ENCODE measurements at places on chromosomes 13 and 19.

GRCh38 chr19:6236310-6237291 is 43.2 kb downstream of the MLLT1 start:
- no peak for DNase-seq

DNA sequence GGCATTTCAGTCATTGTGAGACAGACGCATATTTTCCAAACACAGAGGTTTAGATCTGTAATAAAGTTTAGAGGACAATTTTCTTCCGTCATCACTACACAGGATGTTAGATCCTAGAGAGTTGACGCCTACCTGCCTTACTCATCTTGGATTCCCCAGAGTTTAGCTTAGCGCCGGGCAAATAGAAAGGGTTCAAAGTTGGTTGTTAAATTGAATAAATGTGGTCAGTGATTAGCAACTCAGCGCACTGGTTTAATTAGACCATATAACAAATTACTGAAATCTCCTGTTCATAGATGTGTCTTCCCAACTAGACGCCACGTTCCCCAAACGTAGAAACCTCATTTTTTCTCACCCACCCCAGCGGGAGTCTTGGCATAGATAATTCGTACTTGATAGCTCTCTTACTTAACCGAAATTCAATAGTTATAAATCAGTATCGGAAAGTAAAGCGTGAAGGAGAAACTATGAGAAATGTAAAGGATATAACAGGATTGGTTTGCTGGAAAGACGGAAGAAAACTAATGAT is 726 bp upstream of the UFM1 start:
- DNase-seq: peak; percentile 42

DNA sequence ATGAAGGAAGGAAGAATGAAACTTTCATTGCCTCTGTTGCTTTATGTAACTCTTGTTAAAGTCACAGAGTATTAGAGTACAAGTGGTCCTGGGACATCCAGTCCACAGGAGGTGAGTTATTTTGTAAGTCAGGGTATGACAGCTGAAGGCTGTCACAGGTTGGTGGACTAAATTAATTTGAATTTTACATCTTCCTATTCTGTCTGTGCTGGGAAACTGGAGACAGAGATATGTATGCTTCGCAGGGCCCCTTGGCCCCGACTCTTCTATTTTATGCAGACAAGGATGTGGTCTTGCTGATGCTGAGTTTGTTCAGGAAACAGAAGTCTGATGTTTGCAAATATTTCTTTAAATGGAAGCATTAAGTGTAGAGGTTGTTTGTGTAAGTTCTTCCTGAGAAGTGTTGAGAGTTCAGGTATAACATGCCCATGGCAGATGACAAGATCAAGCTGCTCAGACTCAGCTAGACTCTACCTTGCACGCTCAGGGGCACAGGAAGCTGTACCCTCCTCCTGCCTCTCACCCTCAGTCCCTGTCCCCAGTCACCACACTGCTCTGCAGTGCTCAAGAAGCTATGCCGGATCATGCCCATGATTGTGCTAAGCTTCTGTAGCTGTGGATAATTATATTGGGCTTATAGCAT is 23.4 kb downstream of the RASL11A start:
- no peak for DNase-seq

DNA sequence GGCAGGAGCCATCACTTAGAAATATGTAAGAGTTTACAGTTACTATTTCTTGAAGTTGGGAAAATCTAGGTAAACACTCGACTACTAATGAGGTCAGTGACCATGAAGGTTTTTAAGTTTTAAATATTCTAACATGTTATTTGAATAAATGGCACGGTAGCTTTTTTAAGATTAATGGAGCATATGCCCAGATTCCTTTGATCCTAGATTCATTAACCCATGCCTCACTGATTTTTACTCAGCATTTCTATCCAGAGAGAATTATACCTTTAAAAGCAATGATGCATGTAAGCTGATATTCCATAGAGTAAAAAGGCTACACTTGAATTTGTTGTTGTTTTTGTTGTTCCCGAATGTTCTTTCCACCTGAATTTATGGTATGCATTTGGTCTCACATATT is 541.4 kb downstream of the DACH1 start:
- no peak for DNase-seq

DNA sequence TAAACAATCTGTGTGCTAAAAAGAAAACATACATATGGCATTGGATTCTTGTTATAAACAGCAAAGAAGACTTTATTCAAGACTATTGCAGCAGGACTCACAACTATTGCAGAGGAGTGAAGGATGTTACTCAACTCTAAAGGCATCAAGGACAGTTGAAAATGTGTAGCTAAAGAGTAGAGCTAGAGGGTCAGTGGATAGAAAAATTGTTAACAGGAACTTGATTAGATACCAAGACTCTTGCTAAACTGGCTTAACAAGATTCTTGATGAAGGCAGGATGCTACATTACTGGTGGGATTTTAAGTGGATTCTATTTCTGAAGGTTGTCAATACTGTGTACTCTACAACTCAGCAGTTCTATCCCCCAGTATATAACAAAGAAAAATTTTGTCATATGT is 1183.3 kb downstream of the SLITRK1 start:
- DNase-seq: no peak

- DNase-seq: no peak
Measured at GRCh38 chr13:93230261-93230855, 3.8 kb downstream of the GPC6 start.

DNA sequence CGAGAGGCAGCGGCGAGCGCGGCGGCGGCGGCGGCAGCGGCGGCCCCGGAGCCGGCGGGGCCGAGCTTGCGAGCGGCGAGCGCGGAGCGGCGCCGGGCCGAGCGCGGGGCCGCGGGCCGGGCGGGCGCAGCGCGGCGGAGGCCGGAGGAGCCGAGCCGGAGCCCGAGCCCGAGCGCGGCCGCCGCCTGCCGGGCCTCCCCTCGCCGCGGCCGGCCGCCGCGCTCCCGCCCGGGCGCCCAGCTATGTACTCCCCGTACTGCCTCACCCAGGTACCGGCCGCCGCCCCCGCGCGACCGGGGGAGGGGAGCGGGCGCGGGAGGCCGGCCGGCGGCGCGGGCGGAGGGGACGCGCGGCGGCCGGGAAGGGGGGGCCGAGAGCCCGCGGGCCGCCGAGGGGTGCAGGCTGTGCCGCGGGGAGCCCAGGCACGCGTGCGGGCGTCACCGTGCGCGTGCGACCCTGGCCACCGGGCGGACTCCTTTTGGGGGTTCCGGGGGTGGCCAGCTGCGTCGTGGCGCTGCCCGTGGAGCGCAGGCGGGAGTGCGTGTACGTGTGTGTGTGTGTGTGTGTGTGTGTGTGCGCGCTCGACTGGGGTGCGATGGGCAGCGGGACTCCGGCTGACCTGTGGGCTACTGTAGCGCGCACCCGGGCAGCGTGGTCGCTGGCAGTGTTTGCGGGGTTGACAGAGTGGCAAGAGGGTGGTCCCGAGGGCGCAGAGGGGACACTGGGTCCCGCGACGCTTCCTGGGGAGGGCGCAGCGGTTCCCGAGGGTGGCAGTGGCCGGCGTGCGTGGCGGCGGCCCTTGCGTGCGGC is 526 bp downstream of the NFIX start:
- no peak for DNase-seq

GRCh38 chr19:49855676-49856573 is 5.0 kb downstream of the PTOV1 start:
- no peak for DNase-seq

DNA sequence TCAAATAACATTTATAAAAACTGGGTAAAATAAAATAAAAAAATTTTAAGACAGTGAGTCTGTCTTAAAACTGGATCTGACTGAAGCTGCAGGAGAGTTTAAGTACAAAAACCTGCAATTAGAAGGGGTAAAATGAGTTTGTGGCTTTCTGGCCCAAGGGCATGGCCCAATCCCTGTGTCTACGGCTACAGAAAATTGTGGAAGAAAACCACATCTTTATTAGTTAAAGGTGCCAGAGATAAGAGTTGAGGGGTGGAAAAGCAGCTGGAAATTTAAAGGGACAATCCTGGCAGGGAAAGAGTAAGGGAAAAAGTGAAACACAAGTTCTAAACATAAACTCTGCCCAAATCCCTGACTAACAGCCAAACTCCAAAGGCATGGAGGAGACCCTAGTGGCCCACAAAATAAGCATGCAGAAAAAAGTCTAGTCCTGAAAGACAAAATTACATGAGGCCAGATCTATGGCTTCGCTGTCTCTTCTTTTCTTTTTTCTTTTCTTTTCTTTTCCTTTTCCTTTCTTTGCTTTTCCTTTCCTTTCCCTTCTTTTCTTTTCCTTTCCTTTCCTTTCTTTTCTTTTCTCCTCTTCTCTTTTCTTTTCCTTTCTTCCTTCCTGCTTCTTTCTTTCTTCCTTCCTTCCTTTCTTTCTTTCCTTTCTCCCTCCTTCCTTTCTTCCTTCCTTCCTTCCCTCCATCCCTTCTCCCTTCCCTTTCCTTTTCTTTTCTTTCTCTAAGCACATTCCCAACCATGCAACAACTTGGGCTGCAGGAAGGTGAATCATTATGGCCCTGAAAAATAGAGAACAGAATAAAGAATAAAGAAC is 23.5 kb upstream of the DLEU7 start:
- peak; percentile 71 for DNase-seq

DNA sequence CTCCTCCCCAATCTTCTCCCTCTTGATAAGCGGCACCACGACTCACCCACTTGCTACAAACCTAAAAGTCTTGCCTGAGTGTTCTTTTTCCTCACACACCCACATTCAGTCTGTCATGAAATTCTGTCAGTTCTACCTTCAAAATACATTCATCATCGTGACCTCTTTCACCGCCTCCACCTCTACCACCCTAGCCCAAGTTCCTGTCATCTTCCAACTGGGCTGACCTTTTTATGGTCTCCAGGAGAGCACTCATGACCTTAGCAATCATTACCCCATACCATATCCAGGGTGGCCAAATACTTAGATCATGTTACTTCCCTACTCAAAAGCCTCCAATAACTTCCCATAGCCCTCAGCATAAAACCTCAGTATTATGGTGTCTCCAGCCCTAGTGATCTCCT is 110.4 kb upstream of the TSC22D1 start:
- no peak for DNase-seq

GRCh38 chr13:106917673-106918556 is 350.0 kb upstream of the ARGLU1 start:
- DNase-seq: peak; percentile 87

- DNase-seq: no peak
Measured at GRCh38 chr13:112879283-112879833, 89.7 kb upstream of the MCF2L start.

DNA sequence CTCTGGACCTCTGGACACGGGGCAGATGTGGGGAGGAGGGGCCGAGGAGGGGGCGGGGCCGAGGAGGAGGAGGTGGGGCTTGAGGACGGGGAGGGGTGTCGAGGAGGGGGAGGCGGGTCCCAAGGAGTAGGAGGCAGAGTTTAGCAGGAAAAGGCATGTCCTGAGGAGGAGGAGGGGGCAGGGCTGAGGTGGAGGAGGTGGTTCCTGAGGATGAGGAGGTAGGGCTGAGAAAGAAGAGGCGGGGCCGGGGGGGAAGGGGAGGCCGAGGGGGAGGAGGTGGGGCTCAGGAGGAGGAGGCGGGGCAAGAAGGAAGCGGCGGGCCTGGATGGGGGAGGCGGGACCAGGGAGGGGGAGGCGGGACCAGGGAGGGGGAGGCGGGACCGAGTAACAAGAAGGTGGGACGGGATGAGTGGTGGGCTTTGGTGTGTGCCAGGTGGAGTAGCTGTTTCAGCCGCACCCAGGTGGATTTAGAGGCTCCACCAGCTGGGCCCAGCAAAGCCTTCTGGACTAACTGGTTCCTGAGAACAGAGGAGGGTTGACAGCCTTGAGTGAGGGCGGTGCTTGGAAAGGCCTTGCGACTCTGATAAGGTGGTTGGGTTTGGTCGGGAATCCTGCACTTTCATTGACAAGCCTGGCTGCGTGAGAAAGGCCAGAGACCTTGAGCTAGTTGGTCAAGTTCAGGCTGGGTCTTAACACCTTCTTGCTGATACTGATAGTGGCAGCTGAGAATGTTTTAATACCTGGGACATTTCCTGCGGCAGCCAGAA is 7.7 kb downstream of the TECR start:
- DNase-seq: peak; percentile 98

DNA sequence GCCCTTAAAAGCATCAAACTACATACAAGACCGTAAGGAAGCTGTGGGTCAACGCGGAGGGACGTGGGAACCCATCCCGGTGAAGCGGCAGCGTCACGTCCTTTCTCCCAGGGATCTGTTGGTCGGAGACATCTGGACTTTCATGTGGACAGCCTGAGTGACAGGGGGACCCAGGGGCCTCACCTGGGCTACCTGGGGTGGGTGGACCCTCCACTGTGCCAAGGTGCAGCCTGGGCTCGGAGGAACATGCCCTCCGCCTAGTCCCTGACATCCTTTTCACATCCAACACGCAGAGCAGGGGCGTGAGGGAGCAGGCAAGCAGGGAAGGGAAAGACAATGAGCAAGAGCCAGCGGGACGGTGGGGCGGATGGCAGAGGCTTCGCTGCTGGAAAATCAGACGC is 13.8 kb upstream of the GARIN5A start:
- peak; percentile 51 for DNase-seq

DNA sequence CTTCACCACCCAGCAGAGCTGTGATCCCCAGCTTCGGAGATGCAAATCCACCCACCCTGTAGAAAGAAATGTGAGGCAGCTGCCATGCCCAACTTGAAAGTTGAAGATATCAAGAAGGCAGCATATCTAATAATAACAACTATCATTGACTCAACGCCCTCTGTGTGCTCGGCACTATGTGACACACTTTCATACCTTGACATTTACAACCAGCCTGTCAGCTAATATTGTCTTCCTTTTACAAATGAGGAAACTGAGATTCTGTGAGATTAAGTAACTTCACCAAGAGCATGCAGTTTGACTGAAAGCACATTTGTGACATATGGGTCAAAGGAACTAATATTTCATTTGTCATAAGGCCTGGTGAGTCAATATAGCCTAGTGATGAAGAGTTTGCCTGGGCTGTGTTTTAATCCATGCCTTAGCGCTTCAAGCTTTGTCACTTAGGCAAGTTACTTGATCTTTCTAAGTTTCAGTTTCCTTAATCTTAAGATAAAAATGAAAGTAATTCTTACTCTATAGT is 137.0 kb downstream of the FLT1 start:
- DNase-seq: no peak

GRCh38 chr19:1002600-1002999 is 2.4 kb downstream of the GRIN3B start:
- no peak for DNase-seq

GRCh38 chr19:3284759-3285646 is 60.5 kb downstream of the CELF5 start:
- peak; percentile 97 for DNase-seq

GRCh38 chr19:16003391-16003790 is 54.6 kb downstream of the OR10H4 start:
- DNase-seq: no peak

DNA sequence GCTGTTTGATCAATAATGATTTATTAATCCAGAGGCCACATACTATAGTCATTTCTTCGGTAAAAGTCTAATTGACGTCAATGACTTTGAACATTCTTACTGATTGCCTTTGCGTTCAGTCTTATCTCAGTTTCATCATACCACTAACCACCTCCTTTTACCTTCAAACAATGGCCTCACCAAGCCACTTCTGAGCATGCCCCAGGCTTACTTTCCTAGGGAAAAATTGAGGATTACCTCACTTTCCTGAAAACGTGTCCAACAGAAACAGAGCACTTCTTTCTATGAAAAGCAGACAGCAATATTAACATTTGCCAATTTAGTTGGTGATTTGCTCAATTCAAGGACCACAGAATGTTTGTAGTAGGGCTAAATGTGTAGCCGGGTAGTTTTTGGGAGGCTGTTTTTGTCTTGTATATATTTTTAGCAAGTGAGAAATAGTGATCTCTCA is 157.6 kb downstream of the KLF5 start:
- DNase-seq: peak; percentile 77

GRCh38 chr13:30071969-30072817 is 221.8 kb upstream of the UBL3 start:
- no peak for DNase-seq

- no peak for DNase-seq
Measured at GRCh38 chr13:60210510-60211330, 47.0 kb upstream of the DIAPH3 start.

All from islet precursor cell (in vitro differentiated cells).